ENCODE measurements at places on chromosomes 4 and X.

- no peak for DNase-seq
Observed at GRCh38 chrX:131225078-131225477, 64.0 kb downstream of the IGSF1 start.

DNA sequence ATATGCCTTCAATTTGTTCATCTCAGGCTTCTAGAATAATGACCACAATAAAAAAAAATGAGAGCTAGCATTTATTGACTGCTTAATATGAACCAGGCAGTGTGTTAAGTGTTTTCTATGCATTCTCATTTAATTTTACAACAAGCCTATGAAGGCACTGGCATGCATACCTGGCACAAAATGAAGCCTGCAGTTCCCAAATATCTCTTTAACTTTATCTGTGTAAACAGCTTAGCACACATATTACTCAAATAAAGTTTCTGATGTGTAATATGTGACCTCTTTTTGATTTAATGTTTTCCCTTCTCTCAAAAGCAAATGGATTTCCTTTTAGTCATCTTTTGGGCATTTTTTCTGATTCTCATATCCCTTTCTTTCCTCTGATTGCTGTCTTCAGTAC is 671.8 kb downstream of the PCDH7 start:
- DNase-seq, result no peak

DNA sequence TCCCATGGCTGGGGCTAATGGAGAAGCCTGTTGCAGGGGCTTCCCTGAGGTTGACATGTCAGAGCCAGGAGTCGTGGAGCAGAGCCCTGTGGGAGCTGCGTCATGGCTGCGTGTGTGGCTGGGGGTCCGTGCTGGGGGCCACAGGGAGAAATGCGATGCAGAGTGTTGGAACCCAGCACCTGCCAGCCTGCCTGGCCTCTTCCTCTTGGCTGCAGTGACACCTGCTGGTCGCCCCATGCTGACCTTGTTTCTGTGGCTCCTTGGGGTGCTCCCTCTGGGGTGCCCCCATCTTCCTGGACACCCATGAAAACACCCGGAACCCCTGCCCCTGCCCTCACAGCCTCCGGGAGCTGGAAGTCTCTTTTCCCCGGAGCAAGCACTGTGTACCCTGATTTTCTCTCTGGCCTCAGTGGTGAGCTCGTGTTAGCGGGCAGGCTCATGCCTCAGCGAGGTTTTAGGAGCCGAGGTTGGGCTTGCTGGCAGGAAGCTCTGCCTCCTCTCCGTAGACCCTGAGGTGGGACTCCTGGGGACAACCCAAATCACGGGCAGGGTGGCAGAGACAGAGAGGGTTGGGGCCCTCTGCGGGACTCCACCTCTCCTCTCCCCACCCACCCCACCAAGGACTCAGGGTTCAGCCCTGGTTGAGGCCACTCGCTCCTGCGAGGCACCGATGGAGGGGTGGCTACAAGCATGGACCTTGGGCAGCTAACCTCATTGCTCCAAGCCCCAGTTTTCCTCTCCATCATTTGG is 103.7 kb downstream of the SORCS2 start:
- DNase-seq, result no peak

DNA sequence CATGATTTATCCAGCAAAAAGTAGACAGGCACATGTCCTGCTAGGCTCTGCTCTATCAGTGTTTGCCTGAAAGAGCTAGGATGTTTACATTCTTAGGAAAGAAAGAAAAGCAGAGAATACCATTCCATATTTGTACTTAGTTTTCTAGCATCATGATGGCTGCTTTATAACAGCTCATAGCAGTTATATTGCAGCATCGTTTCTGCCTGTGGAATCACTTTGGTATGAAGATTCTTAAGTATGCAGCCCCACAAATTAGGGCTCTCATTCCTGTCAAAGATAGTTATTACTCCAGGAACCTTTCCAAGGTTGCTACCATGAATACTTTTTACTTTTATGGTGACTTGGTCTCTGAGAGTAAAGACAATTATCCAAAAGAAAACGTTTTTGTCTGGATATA is 119.0 kb upstream of the MYOZ2 start:
- no peak for DNase-seq

GRCh38 chrX:8274170-8274569 is 103.1 kb upstream of the VCX2 start:
- DNase-seq, result no peak

Measured in cerebellar nuclear complex (tissue), 1 donor.